ENCODE measurements at places on chromosomes 12 and 14. TPM values are rescaled to one million over a fixed set of nuclear protein-coding genes. Genes with fewer than 3 reads are reported as not detected.

KRT86 gene
- 1.7 TPM for total RNA-seq

OR5AU1 gene
- total RNA-seq, result not detected

P2RX2 gene
- not detected for total RNA-seq

SLCO1A2 gene
- total RNA-seq, result 0.03 TPM

RPS6KA5 gene
- total RNA-seq, result 4.2 TPM

PTPN6 gene
- total RNA-seq, result 74.6 TPM

MAP1LC3B2 gene
- 1.5 TPM for total RNA-seq

CLEC9A gene
- 0.17 TPM for total RNA-seq

RERGL gene
- total RNA-seq, result 2.9 TPM

ZNF385A gene
- 18.1 TPM for total RNA-seq

MEG3 gene
- total RNA-seq, result 47.1 TPM

PLBD1 gene
- 29.3 TPM for total RNA-seq

TCL1A gene
- total RNA-seq, result not detected

FOXA1 gene
- total RNA-seq, result 33.6 TPM

EGLN3 gene
- total RNA-seq, result 1.3 TPM

LPAR5 gene
- total RNA-seq, result 1.5 TPM

DNA sequence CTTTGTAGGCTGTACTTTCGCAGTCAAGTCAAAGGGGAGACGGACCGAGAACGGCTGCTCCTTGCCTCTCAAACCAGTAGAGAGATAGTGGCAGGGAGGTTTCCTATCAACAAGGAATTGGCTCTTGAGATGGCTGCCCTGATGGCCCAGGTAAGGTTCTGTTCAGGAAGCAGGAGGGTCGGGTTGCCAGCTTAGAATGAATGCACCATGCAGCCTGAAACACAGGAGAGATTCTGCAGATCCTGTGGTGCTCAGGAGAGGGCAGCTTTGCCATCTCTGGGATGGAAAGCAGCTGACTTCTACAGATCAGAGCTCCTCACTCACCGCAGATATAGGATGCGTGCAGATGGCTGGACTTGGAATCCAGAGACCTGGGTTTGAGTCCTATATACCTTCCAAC is 18.0 kb downstream of the PIGH start:
- H3K4me3 ChIP-seq, result no peak overlapping the region
- H3K27ac ChIP-seq, result no peak overlapping the region
- H3K27me3 ChIP-seq, result no peaks in the 10 kb centered on the region
- H3K4me1 ChIP-seq, result no peaks in the 10 kb centered on the region
- H3K36me3 ChIP-seq, result no peaks in the 10 kb centered on the region

DNA sequence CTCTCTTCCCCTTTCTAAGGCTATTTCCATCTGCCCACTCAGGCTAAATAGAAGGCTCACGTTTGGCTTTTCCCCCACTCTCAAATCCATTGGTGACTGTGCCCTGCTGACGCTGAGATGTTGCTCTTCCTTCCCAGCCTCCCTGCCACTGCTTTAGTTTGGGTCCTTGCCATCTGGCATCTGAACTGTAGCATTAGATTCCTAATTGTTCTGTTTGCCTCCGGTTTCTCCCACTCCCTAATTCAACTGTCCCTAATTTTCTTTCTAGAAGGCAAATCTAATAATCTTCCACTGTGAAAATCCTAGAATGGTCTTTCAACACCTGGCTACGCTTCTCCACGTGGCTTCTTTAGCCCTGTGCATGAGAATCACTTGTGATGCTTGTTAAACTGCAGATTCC is 37.6 kb upstream of the SMOC1 start:
- no peaks in the 10 kb centered on the region for H3K4me1 ChIP-seq
- DNase-seq, result no peak
- H3K27ac ChIP-seq, result no peak overlapping the region
- no peaks in the 10 kb centered on the region for H3K27me3 ChIP-seq
- no peaks in the 10 kb centered on the region for H3K36me3 ChIP-seq

GRCh38 chr14:41062826-41063225 is 543.9 kb upstream of the LRFN5 start:
- H3K27me3 ChIP-seq, result no peaks in the 10 kb centered on the region
- no peaks in the 10 kb centered on the region for H3K36me3 ChIP-seq
- H3K4me3 ChIP-seq, result no peak overlapping the region
- DNase-seq, result no peak

GRCh38 chr12:42162193-42162592 is 17.5 kb upstream of the GXYLT1 start:
- H3K4me1 ChIP-seq, result no peaks in the 10 kb centered on the region
- H3K27ac ChIP-seq, result no peak overlapping the region
- peaks cover 22% of the 10 kb centered on the region for H3K36me3 ChIP-seq
- H3K27me3 ChIP-seq, result no peaks in the 10 kb centered on the region

GRCh38 chr14:25406818-25407217 is 356.9 kb upstream of the STXBP6 start:
- no peak for DNase-seq

DNA sequence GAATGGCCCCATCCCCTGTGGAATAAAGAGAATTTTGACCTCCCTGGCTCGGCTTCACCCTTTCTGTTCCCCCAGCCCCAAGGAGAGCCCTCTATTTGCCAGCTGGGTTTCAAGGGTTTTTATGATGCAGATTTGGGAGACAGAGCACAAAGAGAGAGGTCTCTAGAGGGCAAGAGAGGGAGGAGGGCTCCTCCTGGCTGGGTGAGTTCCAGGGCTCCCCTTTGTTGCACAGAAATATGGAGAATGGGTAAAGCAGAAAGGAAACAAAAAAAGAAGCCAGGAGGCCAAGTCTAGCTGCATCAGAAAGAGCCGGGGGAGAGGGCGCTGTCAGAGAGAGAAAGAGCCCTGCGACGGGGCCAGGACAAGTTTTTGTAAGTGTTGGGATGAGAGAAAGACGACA is 319.6 kb upstream of the RTL1 start:
- H3K27ac ChIP-seq, result no peak overlapping the region
- DNase-seq, result no peak
- H3K4me3 ChIP-seq, result no peak overlapping the region

DNA sequence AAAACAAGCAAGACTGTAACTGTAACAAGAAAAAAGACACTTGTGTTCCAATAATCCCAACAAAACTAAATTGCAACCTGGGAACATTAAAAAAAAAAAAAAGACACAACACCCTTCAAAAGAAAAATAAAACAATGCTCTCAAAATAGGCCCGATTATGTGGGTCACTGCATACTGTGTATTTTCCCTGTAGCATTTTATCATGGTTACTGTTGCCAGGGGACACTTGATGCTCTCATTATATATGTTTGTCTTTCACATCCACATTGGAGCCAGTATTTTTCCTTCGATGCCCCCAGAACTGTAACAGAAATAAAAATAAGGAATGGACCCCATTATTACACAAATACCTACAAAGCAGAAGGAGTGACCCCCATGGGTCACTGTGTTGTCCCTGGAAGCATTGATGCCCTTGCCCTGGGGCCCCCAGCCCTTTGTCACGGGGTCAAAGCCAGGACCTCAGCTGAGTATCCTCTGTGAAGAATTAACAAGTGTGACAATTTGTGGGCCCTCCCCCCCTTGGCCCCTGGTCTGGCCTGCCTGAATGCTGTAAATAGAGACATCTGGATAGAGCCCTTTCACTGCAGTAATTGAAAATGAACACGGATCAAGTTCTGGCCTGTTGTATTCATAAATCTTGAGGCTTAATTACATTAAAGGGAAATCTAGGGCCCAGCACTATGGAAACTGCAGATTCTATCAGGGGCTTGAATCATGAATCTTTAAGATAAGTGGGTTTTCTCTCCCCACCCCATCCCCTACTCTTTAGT is 72.8 kb downstream of the C12orf42 start:
- no peak overlapping the region for H3K4me3 ChIP-seq
- no peaks in the 10 kb centered on the region for H3K27me3 ChIP-seq
- H3K36me3 ChIP-seq, result no peaks in the 10 kb centered on the region
- no peak for DNase-seq
- no peaks in the 10 kb centered on the region for H3K4me1 ChIP-seq
- no peak overlapping the region for H3K27ac ChIP-seq

DNA sequence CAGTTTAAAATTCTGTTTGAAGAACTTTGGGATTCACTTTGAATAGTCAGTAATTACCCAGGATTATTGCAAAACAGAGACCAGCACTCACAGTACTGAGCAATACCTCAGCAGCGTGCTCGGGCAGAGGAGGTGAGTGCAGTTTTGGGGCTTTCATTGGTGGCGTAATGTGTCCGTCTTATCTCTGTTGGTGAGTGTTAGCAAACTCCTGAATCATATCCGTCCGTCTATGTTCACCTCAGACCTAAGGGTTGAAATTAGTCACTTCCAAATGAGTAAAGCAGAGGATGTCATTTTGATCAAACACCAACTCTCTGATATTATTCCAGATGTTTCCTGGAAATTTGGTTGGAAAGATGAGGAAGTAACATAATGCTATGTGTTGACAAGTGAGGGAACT is 82.8 kb downstream of the BORCS5 start:
- no peaks in the 10 kb centered on the region for H3K36me3 ChIP-seq
- peak overlapping the region; percentile 70 for H3K27ac ChIP-seq
- peaks cover 47% of the 10 kb centered on the region for H3K4me1 ChIP-seq
- no peak overlapping the region for H3K4me3 ChIP-seq
- H3K27me3 ChIP-seq, result no peaks in the 10 kb centered on the region

- no peak for DNase-seq
- H3K27me3 ChIP-seq, result no peaks in the 10 kb centered on the region
- no peak overlapping the region for H3K27ac ChIP-seq
- H3K4me1 ChIP-seq, result no peaks in the 10 kb centered on the region
Measured at GRCh38 chr14:55523321-55523720, 56.7 kb upstream of the KTN1 start.

- H3K27me3 ChIP-seq, result no peaks in the 10 kb centered on the region
- DNase-seq, result no peak
- peaks cover 17% of the 10 kb centered on the region for H3K4me1 ChIP-seq
- no peak overlapping the region for H3K4me3 ChIP-seq
- no peaks in the 10 kb centered on the region for H3K36me3 ChIP-seq
Measured at GRCh38 chr12:10361622-10362021, 28.2 kb downstream of the KLRK1 start.

DNA sequence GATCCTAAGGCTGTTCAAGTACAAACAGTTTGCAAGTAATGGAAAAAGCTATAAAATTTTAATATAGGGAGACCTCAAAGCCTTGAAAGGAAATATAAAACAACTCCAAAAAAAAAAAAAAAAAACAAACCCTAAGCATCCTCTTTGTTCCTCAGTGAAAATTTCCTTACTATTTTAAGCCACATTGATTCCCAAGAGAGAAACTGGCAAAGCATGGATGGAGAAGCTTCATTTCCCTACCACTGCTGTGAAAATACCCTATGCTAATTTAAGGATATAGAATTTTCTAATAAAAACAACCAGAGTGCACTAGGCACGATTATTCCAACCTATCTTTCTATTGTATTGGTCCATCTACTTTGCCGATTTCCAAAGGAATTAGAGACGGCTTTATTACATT is 283.1 kb downstream of the CACNA1C start:
- H3K27me3 ChIP-seq, result no peaks in the 10 kb centered on the region
- H3K27ac ChIP-seq, result peak overlapping the region; percentile 73
- no peaks in the 10 kb centered on the region for H3K36me3 ChIP-seq
- no peak for DNase-seq
- H3K4me1 ChIP-seq, result peaks cover 61% of the 10 kb centered on the region

- H3K27me3 ChIP-seq, result no peaks in the 10 kb centered on the region
- no peak overlapping the region for H3K27ac ChIP-seq
- no peak for DNase-seq
- H3K4me1 ChIP-seq, result no peaks in the 10 kb centered on the region
- no peak overlapping the region for H3K4me3 ChIP-seq
Measured at GRCh38 chr14:43168371-43168925, 1338.6 kb downstream of the FSCB start.

GRCh38 chr12:12560587-12561370 is 1.9 kb downstream of the DUSP16 start:
- H3K4me1 ChIP-seq, result peaks cover 5% of the 10 kb centered on the region
- H3K4me3 ChIP-seq, result peak overlapping the region; percentile 61
- DNase-seq, result peak; percentile 61
- peak overlapping the region; percentile 99 for H3K27ac ChIP-seq
- no peaks in the 10 kb centered on the region for H3K27me3 ChIP-seq
- H3K36me3 ChIP-seq, result no peaks in the 10 kb centered on the region

GRCh38 chr14:52077256-52077979 is 8.6 kb upstream of the NID2 start:
- H3K4me1 ChIP-seq, result no peaks in the 10 kb centered on the region
- no peak overlapping the region for H3K4me3 ChIP-seq
- no peak overlapping the region for H3K27ac ChIP-seq
- H3K36me3 ChIP-seq, result no peaks in the 10 kb centered on the region

GRCh38 chr12:125683748-125684381 is 618.6 kb downstream of the AACS start:
- no peak overlapping the region for H3K27ac ChIP-seq
- no peaks in the 10 kb centered on the region for H3K4me1 ChIP-seq
- H3K4me3 ChIP-seq, result no peak overlapping the region
- H3K36me3 ChIP-seq, result no peaks in the 10 kb centered on the region
- peak; percentile 37 for DNase-seq

- H3K27me3 ChIP-seq, result no peaks in the 10 kb centered on the region
- peak within 1 kb of the TSS; percentile 69 for H3K27ac ChIP-seq
- peaks cover 55% of the 10 kb centered on the region for H3K4me1 ChIP-seq
- peak within 1 kb of the TSS; percentile 25 for H3K4me3 ChIP-seq
Measured at GRCh38 chr14:100065111-100065871, at the start of gene EVL. Gene EVL (plus strand): TSS chr14:100065422. CDS start chr14:100065501, 79 bp downstream.

DNA sequence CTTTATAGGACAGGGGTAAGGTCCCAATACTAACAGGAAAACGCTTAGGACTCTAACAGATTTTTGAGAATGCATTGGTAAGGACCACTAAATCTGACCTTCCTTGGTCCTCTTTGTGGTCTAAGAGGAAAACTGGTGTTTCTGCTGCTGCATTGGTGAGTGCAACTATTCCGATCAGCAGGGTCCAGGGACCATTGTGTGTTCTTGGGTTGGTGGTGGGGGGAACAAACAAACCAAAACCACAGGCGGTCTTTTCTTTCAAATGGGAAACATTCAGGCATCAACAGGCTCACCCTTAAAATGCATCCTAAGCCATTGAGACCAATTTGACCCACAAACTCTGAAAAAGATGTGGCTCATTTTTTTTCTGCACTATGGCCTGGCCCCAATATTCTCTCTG is 20.7 kb downstream of the EPYC start:
- no peaks in the 10 kb centered on the region for H3K36me3 ChIP-seq
- no peaks in the 10 kb centered on the region for H3K4me1 ChIP-seq
- H3K27ac ChIP-seq, result no peak overlapping the region
- DNase-seq, result no peak
- no peaks in the 10 kb centered on the region for H3K27me3 ChIP-seq

DNA sequence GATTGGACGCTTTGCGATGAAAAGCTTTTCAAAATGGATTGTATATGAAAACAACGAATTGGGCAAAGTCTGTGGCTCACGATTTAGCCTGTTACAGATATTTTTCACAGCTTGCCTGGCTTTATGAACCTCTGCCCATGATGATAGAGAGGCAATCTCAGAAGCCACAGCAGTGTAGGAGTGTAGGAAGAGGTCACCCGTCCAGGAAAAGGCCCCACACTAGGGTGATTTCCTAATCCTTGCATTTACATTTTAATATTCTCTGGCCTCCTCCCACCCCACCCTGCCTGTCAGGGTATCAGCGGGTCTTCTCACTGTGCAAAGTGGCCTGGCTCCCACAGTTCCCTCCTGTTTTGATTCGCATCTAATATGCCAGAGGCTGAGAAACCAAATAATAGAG is 81.8 kb upstream of the FOXN3 start:
- H3K27ac ChIP-seq, result no peak overlapping the region
- no peaks in the 10 kb centered on the region for H3K36me3 ChIP-seq
- no peak for DNase-seq
- H3K4me3 ChIP-seq, result no peak overlapping the region

Data from left lung (tissue), 14 donors.